ENCODE measurements at places on chromosomes 2 and 18.

GRCh38 chr2:179021258-179021657, 28.7 kb downstream of the CCDC141 start:
- DNase-seq, result no peak

DNA sequence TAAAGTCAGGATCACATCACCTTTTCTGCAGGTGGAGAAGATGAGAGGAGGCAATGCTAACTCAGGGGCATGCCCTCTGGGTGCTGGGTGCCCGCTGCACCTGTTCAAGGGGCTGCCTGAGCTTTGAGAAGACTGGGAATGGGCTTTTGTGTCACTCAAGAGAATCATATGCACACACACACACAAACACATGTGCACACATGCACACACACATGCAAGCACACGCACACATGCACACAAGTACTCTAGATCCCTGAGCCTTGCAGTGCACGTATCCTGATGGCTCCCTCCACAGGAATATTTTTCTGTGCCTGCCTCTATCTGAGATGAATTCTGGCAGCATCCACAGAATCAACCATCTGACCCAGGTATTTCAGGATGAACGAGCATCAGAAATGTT, 110.0 kb upstream of the TEX51 start:
- DNase-seq, result no peak

- no peak for DNase-seq
Measured at GRCh38 chr2:44642123-44642857, 280.5 kb downstream of the CAMKMT start.

DNA sequence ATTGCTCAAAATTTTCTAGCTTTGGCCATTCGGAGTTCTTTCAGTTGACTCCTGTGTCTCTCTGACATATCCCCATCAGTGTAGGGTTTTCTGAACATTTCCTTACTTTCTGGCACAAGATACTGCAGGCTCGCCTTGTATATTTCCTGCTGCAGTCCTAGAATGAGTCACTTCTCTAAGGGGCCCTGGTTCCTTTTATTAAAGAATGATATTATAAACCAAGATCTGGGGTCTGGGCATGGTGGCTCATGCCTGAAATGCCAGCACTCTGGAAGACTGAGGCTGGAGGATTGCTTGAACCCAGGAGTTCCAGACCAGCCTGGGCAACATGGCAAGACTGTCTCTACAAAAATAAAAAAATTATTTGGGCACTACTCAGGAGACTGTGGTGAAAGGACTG, 3.0 kb upstream of the RPL37A start:
- DNase-seq, result no peak

GRCh38 chr2:144230448-144231085, 289.4 kb downstream of the ZEB2 start:
- DNase-seq, result no peak

- no peak for DNase-seq
Measured at GRCh38 chr2:26602575-26602974, 38.6 kb downstream of the CIB4 start.

GRCh38 chr2:1713142-1713838, 31.0 kb downstream of the PXDN start:
- DNase-seq, result no peak

DNA sequence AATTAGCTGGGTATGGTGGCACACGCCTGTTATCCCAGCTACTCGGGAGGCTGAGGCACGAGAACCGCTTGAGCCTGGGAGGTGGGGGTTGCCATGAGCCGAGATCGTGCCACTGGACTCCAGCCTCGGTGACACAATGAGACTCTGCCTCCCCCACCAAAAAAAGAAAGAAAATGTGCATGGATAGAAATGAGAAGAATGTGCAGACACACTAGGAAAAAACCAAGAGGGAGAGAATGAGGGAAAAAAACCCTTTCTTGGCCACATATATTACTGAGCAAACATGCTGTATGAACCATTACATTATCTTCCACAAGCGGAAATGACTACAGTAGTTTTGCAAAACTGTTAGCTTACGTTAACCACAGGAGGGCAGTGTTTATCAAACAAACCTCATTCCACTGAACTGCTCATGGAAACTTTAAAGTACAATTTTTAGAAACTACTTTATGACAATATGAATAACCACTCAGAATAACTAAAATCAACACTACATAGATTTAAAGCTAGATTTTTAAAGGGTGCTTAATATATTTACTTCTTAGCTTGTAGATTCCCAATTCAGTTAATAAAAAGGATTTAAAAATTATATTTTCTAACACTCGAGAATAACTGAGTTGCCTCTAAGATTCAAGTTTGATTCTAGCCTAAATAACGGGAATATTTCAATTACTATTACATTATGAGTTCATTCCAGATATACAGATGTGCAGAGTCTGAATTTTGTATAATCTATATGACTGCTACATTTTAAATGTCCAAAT, 26.4 kb downstream of the ASXL2 start:
- no peak for DNase-seq
